Activated CD8-positive, alpha-beta memory T cell treated with anti-CD3 and anti-CD28 coated beads, Interleukin-2, amount 50 U/mL, for 48 hours (primary cell): ENCODE measurements at places on chromosomes 5 and 9.
A peak's percentile ranks its signal among the peaks of the same experiment; 100 is the strongest.

DNA sequence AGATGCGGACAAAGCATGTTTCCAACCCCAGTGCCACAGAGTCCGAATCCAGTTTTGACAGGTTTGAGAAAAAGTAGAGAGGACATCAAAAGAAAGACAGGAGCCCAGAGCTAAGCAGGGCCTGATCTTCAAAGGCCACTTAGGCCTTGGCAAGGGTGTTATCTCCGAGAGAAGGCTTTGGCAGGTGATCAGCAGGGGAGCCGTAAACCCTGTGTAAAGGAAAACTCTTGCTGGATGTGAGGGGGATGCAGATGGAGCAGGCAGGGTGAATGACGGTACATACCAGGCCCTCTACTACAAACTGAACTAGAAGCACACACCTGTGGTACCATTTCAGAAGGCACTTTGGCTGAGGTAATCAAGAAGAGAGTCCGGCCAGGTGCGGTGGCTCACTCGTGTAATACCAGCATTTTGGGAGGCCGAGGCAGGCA is 1.4 kb upstream of the HNRNPH1 start:
- no peak for DNase-seq

DNA sequence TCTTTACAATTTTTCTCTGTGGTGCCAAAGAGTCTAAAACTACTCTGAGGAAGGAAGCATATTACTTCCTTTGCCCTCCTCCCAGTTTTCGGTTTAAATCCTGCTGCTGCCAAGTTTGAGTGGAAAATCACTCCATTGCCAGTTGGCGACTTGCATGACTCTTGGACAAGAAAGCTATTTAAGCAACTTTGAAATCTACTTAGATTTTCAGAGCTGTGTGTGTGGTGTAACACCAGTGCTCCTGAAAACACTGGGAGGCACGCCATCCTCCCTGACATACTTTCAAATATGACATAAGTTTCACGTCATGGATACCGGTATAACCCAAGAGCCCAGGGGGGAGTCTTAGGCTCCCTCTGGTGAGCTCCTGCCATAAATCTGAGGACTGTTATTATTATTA is 83.5 kb upstream of the RIOK2 start:
- no peak for DNase-seq

GRCh38 chr5:98975682-98976407 is 47.0 kb upstream of the CHD1 start:
- no peak for DNase-seq

GRCh38 chr5:134521841-134522240 is 3.6 kb upstream of the JADE2 start:
- no peak for DNase-seq

DNA sequence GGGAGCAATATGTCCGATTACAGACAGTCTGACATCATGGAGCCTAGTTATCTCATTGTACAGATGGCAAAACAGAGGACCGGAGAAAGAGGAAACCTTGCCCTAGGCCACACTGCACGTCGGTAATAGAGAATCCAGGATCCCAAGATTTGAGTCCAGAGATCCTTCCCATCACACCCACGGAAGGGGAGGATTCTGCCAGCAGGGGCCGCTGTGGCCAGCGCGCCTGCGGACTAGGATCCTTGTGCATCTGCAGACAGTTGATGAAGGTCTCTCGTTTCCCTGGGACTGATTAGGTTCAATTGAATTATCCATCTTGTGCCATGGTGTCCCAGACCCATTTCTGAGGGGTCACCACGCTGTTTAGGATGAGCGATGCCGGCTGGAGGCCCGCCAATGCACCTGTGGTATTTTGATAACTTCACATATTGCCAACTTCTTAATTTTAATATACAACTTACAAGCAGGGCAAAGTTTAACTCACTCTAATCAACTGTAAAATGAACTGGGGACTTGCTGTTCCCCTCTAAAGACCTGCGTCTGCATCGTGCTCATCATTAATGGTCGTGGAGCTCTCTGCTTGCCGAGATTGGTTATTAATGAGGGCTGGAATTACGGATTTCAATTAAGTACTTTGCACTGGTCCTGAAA is 592.7 kb upstream of the BRINP1 start:
- peak; percentile 51 for DNase-seq

- peak; percentile 72 for DNase-seq
Observed at GRCh38 chr5:68287976-68288706, 72.6 kb downstream of the PIK3R1 start.

DNA sequence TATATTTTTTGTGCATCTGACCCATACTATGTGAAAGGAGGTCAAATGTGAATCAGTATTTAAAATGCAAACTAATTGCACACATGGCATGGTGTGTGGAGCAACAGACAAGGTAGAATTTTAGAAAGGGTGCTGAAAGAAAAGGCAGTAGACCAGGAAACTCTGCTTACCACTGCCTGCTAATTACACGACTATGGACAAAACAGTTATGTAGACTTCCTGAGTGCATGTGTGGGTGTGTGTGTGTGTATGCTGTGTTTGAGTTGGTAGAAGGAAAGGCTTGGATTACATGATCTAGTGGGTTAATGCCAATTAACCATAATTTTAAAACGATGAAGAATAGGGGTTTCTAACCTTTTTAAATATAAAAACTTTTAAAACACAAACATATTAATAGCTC is 349.9 kb downstream of the SH3GL2 start:
- no peak for DNase-seq

DNA sequence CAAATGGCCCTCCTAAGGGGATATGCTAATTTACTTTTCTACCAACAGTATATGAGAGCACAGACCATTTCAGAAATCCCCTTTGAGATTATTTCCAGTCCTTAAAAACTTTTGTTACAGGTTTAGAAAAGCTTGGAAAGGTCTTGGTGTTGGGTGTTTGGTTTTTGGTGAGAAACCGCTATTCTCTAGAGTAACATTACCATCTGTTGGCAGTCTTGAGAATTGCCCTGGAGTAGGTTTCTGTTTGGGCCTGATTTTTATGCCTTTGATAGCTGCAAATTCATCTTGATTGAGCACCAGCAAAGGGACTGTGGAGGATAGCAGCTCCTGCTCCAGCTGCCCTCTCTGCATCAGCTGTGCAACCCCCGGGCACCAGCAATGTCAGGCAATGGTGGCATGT is 8.0 kb downstream of the NUDT2 start:
- DNase-seq, result no peak

GRCh38 chr5:145903867-145904266 is 31.1 kb upstream of the GRXCR2 start:
- DNase-seq, result no peak

DNA sequence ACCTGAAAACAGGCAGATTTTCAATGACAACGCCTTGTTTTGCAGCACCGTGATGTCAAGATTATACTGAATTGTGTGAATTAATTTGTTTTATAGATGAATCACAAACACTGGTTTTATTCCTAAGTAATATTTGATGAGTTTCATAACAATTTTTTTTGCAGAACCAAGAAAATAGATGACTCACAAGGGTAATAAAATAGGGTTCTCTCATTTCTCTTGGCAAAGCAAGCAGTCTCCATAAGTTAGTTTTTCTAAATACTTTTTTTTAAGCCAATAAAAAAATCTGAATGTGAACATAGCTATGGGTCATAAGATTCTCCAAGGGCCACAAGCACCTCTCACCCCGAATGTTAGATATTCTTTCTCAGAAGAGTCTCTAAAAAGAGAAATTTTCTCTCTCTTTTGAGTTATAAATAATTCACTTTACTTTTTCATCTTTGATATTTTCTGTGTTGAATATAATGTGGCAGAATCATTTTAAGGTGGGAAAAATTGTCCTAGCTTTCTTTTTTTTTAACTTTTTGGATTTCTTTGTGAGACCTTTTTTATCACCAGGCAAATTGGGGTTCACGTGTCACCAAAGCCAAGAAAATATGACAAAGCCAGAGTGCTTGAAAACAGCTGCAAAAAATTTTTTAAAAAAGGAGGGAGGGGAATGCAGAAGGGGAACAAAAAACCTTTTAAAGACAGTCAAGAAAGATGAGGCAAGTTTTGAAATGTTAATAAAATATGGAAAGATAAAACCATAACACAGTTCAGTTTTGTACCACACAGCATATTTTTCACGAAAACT is 174.6 kb upstream of the DAPK1 start:
- no peak for DNase-seq

DNA sequence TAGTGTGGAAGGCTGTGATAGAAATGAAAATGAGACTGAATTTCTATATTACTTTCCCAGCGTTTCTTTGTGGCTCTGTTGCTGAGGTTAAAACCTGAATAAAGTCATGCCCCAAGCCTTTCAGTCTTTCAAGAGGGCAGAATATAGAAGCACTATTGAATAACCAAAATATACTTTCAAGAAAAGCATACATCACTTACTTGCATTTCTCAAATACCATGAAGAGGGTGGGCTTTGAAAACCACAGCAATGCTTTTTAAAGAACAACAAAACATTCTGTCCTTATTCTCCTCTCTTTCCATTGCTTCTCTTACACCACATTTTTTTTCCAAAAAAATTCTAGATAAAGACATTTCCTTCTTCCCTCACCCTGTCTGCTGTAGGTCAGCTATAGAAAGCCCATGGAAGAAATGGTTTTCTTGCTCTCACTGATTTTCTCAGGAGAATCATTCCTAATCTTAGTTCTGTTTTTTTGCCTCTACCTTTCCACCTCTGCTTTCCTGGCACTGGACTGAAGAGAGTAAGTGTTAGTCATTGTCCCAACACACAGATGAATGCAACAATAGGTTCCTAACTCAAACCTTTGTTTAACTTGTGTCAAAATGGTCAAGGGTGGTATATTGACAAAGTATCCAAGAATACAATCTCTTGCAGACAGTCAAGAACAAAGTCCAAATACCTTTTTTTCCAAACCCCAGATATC is 51.6 kb downstream of the NUDT12 start:
- DNase-seq, result no peak

- DNase-seq, result no peak
Observed at GRCh38 chr5:179206366-179206765, 138.9 kb downstream of the ADAMTS2 start.

DNA sequence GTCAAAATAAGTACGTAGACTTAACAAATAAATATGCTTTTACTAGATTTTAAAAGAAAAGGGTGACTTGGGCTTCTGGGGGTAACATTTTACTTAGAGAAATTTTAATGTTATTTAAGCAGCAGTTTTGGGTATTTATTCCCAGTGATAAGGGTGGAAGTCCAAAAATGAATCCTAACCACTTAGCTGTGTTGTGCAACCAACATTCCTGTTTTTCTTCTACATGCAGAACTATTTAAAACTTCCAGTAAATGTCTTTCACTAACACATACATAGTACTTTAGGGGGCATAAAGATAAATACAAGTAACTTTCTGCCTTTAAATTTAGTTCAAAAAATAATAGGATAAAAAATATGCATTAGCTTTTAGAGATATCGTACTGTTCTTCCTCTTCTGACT is 436.7 kb downstream of the CTNND2 start:
- no peak for DNase-seq

GRCh38 chr5:113875096-113875495 is 361.6 kb downstream of the YTHDC2 start:
- no peak for DNase-seq

DNA sequence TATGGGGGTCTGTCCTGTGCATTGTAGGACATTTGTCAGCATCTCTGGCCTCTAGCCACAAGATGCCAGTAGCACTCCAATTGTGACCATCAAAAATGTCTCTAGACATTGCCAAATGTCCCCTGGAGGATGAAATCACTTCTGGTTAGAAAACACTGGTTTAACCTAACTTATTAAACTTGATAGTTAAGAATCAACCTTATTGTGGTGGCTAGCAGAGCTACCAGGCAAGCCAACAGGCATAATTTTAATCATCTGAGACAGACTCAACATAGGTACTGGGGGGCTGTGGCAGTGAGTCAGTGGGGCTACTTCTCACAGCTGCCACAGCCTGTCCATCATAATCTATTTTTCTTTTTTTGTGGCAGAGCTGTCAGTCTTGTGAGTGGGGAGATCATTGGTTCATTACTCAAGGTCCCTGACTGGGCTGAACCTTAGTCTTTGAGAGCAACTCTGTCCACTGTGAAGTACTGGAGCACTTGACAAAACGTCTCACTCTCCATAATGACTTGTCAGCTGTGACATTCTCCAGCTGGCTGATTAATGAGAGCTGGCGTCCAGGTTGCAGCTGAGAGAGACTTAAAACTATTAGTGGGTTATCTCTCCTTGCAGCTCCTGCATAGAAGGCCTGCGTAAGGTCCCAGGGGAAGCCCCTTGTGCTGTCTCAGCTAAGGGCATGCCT is 107.9 kb downstream of the DCP2 start:
- no peak for DNase-seq

- no peak for DNase-seq
Observed at GRCh38 chr5:68465934-68466551, 250.5 kb downstream of the PIK3R1 start.

DNA sequence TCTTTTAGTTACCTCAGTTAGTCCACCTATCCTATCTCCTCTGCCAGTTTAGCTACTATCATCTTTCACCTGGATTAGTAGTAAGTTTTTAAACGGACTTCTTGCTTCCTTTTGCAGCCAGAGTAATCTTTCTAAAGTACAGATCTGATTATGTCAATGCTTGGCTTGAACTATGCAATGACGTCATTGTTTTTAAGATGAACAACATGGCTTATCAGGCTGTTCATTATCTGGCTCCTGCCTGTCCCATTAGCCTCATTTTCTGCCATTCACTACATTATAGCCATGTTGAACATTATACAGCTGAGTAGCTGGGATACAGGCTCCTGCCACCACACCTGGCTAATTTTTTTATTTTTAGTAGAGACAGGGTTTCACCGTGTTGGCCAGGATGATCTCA is 98.7 kb downstream of the RANBP17 start:
- DNase-seq, result no peak

- no peak for DNase-seq
Observed at GRCh38 chr9:37262410-37262809, 142.0 kb downstream of the ZCCHC7 start.

- DNase-seq, result no peak
Observed at GRCh38 chr9:35732800-35733541, 505 bp downstream of the CREB3 start.

- DNase-seq, result no peak
Observed at GRCh38 chr9:32550150-32550561, 2.0 kb upstream of the SMIM27 start.

DNA sequence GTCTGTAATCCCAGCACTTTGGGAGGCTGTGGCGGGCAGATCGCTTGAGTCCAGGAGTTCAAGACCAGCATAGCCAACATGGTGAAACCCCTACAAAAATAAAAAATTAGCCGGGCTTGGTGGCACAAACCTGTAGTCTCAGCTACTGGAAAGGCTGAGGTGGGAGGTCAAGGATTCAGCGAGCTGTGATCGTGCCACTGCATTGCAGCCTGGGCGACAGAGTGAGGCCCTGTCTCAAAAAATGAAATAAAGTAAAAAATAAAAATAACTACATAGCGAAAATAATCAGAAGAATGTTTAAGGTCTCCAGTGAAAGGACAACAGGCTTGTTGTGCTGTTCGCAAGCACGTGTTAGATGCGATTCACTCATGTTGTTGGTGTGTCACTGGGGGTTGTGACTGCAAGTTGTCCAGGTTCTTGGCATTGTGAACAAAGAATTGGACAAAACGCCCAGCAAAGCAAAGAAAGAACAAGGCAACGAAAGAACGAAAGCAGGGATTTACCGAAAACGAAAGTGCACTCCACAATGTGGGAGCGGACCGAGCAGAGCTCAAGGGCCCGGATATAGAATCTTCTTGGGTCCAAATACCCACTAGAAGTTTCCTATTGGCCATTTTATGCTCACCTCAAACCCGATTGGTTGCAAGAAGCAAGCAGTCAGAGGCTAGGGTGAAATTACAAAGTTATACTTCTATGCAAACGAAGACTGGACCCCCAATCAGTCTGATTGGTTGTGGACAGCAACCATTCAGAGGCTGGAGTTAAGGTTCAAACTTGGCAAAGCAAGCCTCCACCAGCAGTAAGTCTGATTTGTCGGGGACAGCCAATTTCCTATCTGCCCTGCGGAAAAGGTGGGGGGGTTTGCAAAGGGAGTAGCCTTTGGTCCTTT is 844 bp upstream of the MCCC2 start:
- DNase-seq, result no peak
